EL (cell line): ENCODE measurements at places on chromosomes 16 and 17.

- no peak for DNase-seq
These were observed 337.5 kb downstream of the SEC14L1 start for GRCh38 chr17:77478281-77478680.

GRCh38 chr17:61583242-61583641 is 7.8 kb downstream of the NACA2 start:
- peak; percentile 78 for DNase-seq

DNA sequence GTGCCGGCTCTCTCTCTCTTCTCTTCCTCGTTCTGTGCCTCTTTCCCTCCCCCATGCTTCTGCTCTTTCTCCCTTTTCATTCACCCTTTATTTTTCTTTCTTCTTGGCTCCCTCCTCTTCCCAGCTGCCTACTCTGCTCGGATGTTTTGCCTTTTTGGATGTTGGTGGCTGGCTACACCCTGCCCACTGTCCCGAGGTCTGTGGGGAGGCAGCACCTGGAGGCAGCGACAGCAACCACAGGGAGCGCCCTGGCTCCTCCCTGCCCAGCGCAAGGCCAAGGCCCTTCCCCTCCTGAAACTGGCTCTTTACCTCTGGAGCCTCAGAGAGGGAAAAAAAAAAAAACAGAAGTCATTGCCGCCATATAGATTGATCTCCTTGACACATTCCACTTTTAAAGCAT is 20.0 kb downstream of the CLUAP1 start:
- DNase-seq, result no peak

DNA sequence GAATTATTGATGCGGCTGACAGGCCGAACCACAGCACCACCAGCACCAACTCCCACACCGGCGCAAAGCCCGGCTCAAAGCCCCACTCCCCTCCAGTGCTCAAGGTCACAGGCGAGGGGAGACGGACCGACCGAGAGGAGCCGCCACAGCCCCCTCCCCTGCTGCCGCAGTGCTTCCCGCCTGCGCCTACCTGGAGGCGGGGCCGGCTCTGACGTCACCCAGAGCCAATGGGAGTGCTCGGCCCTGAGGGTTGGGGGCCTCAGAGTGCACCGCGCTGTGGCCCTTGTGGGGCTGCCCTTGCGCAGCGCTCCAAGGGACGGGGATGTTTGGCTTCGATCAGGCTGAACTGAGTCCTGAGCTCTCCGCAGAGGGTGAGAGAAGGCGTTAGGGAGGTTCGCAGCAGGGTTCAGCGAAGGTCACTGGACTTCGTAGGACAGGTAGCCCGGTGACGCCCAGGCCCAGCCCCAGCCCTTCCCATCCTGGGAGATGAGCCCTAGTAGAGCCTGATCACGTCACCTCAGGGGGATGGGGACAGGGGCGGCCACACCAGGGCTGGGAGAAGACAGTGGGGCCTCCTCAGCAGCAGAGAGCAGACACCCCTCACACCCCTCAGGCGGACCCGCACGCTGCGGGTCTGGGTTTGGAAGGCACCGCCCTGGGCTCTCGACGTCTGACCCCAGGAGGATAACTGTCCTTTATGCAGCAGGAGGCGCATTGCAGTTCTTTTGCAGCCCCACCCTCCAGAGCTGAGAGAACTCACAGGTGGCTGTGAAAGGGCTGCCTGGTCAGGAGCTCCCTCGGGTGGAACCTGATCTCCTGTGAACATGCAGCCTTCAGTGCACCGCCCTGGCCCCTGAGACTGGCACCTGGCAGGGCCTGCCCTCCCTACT is 1.5 kb downstream of the NDRG4 start:
- no peak for DNase-seq

GRCh38 chr17:73798111-73798748 is 154.0 kb upstream of the SDK2 start:
- peak; percentile 29 for DNase-seq

GRCh38 chr16:30443631-30444030 is 2.0 kb downstream of the SEPHS2 start:
- DNase-seq, result no peak

DNA sequence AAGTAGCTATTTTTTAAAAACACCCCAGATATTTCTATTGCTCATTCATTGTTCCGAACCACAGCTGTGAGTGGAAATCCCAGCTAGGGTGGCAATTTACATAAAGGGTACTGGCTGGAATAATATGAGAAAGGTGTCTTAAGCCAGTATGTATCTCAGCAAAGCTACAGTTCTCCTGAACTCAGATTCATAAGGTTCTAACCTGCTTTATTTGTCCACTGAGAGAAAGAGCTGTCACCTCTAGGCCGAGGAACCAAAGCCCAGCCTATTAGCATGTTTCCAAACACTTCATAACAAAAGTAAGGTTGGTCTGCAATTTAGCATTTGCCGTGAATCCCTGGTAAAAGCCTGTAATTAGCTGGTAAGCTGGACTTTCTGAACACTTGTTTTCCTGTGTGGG is 57.0 kb upstream of the CLEC19A start:
- DNase-seq, result no peak

- DNase-seq, result no peak
These were observed 56.3 kb upstream of the ARL4D start for GRCh38 chr17:43342589-43342890.

GRCh38 chr16:19219836-19220235 is 51.8 kb downstream of the SYT17 start:
- no peak for DNase-seq

DNA sequence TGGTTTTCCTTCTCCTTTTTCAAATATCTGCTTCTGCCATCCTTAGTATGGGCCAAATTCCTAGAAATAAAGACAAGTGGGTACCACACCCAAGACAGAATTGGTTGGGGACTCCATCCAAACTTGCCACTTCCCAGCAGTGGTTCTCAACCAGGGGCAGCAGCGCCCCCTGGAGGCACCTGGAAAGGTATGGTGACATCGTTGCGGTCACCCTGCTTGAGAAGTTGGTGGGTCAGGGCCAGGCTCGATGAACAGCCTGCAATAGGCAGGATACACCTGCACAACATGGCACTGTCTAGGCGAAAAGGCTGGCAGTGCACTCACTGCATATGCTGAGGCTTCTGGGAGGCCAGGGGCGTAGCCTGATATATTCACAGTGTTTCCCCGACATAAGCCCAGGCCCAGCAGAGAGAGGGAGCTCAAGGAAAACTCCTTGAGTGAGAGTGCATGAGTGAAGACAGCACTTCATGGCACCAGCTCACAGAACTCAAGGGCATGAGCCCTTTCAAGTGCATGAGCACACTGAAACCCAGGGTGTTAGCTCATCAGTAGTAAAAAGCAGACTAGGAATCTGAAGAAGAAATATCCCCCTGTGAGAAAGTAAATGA is 57.7 kb downstream of the CMC2 start:
- DNase-seq, result peak; percentile 59

- DNase-seq, result peak; percentile 64
These were observed 34.1 kb downstream of the HIC1 start for GRCh38 chr17:2089021-2089422.

DNA sequence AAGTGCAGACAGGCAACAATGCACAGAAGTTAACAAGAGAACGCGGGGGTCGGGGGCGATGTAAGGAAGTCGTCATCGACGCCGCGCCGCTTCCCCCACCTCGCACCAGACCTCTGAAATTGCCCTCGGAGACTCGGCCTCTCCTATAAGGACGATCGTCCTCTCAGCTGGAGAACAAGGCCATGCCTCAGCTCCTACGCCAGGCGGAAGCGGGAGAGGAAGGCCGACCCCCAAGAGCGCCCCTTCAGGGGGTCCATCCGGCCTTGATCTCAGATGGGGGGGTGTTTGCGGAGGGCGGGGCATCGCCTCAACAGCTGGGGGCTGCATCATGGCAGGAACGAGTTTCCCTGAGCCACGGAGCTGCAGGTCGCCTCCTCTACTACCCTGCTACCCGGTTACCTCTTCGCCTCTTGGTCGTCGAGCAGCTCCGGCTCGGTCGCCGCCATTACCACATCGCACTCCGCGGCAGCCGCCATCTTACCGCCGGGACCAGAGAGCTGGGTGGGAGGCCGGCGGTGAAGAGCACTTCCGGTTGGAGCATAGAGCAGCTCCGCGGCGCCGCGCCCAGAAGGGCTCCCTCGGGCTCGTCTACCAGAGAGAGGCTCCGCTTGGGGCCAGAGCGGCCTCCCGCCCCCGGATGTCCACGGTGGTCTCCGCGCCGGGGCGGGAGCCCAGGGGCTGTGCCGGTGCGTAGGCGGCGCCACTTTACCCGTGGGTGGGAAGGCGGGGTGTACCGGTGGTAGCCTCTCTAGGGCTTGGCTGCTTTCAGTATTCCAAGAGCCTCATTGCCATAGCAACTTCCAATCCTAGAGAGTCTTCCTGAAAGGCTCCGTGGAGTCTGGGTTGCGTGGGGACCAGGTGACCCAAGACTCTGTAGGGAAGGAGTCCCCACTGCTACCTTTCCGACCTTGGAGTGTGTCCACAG is at the start of gene DNAJC7:
DNAJC7 (minus strand) TSS at position 499 of the 925 bp plus-strand sequence; CDS start at position 476, 23 bp downstream.
- DNase-seq, result peak; percentile 92

- no peak for DNase-seq
These were observed 27.0 kb upstream of the COQ7 start for GRCh38 chr16:19040400-19040799.

DNA sequence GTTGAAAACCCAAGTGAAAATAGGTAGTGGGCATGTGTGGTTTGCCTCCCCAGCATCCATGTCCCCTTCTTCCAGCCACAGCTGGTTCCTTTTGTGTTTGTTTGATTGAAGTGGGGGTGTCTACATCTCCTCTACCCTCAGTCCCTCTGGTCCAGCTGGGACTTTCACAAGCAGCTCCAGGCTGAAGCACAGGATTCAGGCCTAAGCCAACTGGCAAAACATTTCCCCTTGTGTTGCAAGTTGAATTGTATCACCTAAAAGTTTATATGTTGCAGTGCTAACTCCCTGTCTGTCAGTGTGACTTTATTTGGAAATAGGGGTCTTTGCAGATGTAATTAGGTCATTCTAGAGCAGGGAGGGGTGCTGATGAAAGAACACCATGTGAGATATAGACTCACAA is 205.9 kb upstream of the ASIC2 start:
- DNase-seq, result no peak

DNA sequence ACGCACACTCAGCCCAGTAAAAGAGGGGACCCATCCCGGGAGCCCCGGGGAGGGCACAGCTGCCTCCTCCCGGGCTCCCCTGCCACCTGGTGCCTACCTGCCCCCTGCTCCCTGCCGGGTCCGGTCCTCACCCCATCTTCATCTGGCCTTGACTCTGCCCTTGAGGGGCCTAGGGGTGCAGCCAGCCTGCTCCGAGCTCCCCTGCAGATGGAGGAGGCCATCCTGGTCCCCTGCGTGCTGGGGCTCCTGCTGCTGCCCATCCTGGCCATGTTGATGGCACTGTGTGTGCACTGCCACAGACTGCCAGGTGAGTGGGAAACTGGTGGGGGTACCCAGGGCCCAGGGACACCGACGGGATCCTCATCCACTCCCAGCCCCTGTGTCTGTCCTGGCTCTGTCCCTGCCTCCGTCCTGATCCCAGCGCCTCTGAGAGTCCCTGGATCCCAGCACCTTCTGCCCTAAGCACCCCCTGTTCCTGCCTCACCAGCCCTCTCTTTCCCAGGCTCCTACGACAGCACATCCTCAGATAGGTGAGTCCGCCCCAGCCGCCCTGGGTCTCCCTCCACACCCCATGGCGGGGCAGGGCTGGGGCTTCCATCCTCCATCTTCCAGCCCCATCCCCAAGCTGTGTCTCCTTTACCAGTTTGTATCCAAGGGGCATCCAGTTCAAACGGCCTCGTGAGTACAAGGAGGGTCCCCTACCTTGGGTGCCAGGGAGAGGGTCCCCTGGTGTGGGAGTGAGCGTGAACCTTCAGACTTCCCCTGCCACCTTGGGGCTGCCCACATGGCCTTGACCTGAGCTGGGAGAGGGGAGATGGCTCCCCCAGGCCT is 574 bp downstream of the LAT start:
- no peak for DNase-seq

GRCh38 chr17:78774453-78774852 is 7.6 kb downstream of the CYTH1 start:
- no peak for DNase-seq

DNA sequence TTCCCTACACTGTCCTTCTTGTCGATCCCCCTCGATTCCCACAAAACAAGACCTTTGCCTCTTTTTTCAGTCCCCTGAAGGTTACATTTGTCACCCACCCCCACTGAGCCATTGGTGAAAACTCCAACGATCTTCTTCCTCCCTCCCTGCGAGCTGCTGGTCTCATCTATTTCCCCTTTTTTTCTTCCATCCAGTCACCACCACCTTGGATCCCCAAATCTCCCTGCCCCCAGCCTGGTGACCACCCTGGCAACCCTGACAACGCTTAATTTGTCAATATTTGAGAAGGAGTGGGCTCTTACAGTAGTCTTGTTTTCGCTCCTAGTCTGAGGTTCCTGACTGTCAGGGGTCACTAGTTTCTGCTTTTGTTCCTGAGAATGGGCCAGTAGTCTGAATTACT is 62.9 kb downstream of the SMPD3 start:
- DNase-seq, result no peak

GRCh38 chr17:8801135-8801840 is 2.1 kb upstream of the MFSD6L start:
- DNase-seq, result no peak

DNA sequence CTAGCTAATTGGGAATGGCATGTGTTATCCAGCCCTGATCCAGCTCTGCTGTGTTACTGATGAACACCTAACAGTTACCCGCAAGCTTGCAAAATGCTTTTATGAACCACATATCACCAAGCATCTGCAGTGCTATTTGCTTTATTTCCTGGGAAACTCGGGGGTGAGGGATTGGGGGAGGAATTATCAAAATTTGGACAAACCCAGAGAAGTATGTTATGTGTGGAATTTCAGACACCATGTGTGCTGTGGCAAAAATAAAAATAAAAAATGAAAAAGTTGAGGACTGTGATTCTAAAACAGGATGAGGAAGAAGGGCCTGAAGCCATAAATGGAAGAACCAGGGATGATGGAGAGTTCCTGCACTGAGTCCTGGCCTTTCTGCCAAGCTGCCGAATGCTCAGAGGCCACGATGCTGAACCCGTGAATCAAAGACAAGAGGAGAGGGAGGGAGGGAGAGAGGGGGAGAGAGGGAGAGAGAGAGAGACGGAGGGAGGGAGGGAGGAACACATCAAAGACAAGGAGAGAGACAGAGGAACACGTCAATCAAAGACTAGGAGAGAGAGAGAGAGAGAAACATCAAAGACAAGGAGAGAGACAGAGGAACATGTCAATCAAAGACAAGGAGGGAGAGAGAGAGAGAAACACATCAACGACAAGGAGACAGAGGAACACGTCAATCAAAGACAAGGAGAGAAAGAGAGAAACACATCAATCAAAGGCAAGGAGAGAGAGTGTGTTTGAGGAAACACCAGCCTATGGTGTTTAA is 89.8 kb downstream of the MRM3 start:
- no peak for DNase-seq

- DNase-seq, result no peak
These were observed 5.3 kb upstream of the GPRC5C start for GRCh38 chr17:74426551-74427047.
